ENCODE measurements at places on chromosomes 5 and 9.

GRCh38 chr5:93252165-93252564, 328.9 kb downstream of the NR2F1-AS1 start:
- DNase-seq: no peak

GRCh38 chr5:170626507-170627150, 122.8 kb downstream of the KCNIP1 start:
- no peak for DNase-seq

GRCh38 chr5:95045181-95045965, 239.5 kb downstream of the MCTP1 start:
- DNase-seq: no peak

GRCh38 chr5:159005062-159005461, 94.7 kb downstream of the EBF1 start:
- DNase-seq: no peak

DNA sequence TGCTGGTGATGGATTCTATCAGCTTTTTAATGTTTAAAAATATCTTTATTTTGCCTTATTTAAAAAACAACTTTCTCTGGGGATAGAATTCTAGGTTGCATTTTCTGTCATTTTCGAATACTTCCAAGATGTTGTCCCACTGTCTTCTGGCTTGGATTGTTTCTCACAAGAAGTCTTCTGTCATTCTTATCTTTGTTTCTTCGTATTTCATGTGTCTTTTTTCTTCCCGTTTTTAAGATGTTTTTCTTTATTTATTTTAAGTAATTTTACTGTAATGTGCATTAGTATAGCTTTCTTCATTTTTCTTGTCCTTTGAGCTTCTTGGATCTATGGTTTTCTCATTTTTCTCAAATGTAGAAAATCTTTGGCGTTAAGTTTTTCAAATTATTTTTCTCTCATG, 19.1 kb downstream of the STX17 start:
- no peak for DNase-seq

DNA sequence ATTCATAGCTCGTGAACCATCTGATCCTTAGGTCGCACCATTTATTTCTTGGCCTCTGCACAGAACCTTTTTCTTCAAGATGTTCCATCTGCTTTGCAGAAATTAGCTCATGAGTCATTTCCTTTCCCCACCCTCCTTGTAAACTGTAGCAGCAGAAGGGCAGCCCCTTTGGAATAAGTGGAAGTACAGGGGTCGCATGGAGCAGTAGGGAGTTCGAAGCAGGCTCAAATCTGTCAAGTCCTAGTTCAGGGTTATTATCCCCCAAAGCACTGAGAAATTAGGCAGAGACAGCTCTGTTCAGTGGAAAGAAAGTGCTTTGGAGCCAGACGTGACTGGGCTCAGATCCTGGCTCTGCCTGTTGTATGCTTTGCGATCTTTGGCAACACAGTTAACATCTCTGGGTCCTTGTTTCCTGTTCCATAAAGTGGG, 84.2 kb downstream of the SGCD start:
- no peak for DNase-seq

DNA sequence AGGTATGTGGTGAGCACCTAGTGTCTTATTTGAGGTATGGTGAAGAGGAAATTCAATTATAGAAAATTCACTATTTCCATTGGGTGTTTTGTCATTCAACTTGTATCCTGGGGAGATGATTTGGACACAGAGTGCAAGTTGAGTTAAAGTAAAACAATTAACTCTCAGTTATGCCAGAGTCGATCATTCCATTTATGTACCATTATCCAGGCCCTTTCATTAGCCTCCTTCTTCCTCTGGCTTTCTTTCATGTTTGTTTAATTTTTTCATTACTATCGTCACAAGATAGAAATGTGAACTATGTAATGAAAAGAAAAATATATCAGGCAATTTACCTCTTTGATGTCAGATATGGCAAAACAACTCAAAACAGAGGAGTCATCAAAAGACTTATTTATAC, 1347.2 kb upstream of the NUDT12 start:
- DNase-seq: no peak

GRCh38 chr9:135821733-135822373, 85.5 kb downstream of the CAMSAP1 start:
- no peak for DNase-seq

DNA sequence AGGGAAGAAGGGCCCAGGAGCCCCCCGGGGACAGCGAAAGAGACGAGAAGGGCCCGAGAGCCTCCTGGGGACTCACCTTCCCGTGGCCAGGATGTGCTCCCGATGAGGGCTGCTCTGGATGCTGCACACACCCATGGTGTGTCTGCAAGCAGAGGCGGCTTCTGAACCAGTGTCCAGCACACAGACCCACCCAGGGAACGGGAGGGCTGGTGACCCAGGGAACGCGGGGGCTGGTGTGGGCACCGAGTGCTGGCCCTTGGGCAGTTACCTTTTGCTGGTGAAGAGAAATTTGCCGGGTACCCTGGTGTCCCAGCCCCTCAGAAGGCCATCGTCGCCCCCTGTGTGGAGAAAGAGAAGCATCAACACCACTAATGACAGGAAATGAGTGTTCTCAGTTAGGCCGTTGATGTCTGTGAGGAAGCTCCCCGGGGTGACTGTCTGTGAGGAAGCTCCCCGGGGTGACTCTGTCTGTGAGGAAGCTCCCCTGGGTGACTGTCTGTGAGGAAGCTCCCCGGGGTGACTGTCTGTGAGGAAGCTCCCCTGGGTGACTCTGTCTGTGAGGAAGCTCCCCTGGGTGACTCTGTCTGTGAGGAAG, 13.2 kb downstream of the MRPL41 start:
- DNase-seq: no peak

DNA sequence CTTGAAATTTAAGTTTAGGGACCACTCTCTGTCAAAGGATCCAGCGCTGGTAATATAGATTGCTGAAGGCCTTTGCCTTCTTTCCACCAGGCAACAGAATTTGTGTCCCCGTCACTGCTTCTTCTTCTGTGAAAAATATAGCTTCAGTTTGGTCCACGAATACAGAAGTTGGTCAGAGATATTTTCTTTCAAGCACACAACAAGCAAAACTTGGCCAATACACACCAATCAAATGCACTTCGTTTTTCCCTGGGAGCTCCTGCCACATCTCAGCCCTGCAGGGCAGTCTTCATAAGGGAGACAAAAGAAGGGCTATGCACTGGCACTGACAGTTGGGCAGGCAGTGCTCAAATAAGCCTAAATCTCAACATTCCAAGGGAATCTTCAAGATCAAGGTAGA, 22.9 kb downstream of the HAVCR2 start:
- DNase-seq: no peak

- no peak for DNase-seq
These were observed 8.4 kb downstream of the PTGES2 start for GRCh38 chr9:128118971-128119665.

DNA sequence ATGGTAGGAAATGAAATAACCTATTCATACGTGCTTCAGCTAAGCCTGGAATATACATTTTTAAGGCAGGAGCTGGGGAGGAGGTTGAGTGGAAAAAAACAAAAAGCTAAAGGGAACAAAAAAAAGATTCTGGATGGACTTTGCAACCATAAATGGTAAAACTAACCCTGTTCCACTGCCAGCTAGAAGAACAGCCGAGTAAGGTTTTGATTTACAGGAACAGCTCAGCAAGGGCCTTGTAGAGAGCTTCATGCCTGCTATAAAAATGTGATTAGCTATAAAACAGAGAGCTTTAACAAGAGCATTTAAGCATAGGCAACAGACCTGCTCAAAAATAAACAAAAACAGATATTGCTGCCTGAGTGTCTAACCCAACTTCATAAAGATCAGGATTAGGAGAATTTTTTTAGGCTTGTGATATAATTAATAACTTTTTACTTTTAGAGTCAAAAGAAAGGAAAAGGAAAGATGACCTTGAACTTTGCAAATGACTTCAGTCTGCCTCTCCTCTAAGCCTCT, 194.8 kb downstream of the FBXL7 start:
- no peak for DNase-seq

DNA sequence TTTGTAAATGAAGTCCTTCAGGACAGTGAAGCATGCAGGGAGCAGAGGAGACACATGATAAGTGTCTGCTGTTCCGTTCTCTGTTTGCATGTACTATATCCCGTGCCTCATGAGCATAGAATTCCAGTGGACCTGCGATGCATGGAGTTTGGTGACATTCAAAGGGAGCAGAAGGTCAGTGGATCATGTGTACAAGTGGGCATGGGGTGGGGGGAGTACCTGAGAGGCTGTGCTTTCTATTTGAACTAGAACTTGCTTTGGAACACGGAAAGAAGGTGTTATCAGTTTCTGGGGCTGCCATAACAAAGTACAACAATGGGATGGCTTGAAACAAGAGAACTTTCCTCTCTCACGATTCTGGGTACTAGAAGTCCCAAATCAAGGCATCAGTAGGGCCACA, 5.1 kb upstream of the CCNJL start:
- DNase-seq: no peak

GRCh38 chr5:154794525-154795234, 39.5 kb downstream of the LARP1 start:
- DNase-seq: no peak

DNA sequence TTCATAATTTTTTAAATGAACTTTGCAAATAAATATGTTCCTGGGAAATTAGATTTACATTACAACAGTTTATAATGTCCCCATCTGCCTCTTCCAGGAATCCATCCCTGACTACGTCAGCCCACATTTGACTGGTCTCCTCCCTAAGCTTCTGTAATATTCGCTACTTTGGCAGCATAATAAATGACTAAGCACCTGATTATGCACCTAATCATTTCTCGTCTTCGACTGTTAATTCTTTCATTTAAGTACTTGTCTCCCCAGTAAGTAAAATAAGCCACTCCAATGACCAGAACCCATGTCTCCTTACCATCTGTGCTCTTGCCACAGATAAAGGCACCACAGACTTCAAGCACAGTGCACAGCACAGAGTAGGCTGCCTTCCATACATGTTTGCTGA, 122.7 kb downstream of the DENND1A start:
- no peak for DNase-seq

GRCh38 chr5:65895891-65896290, 30.5 kb upstream of the ERBIN start:
- DNase-seq: no peak

- DNase-seq: no peak
These were observed 143.7 kb downstream of the ACER2 start for GRCh38 chr9:19552282-19553105.

GRCh38 chr5:154473581-154474283, 4.3 kb downstream of the HAND1 start:
- no peak for DNase-seq

DNA sequence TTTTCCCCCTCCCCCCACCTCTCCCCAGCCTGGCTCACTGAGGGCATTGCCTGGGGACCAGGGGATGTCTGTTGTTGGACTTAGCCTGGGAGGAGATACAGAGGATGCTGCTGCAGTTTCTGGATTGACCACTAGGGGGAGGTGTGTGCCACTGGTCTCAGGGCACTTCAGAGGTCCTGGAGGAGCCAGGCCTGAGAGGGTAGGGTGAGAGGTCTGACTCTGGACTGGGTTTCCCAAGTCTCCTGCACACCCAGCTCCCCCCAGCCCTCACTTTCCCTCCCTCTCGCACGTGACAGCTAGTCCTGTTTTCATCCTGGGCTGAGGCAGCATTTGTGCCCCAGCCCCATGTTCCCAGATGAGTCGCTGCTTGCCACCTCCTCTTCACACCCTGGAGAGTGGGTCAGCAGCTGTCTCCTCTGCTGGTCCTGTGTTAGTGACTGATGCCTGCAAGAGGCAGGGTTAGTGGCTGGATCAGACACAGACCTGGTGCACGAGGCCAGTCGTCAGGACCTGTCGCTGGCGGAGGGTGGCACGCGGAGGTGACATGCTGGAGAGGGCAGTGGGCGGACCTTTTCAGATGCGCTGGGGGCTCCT, 4.4 kb downstream of the IL3 start:
- no peak for DNase-seq

GRCh38 chr5:107776922-107777740, 106.4 kb upstream of the EFNA5 start:
- DNase-seq: no peak

Measured in cerebellar nuclear complex (tissue), 1 donor.